Stimulated activated CD4-positive, alpha-beta T cell treated with anti-CD3 and anti-CD28 coated beads, Interleukin-12 subunit alpha, Interleukin-12 subunit beta, amount 100 ng/mL, for 48 hours (primary cell): ENCODE measurements at places on chromosomes 1 and 21.

DNA sequence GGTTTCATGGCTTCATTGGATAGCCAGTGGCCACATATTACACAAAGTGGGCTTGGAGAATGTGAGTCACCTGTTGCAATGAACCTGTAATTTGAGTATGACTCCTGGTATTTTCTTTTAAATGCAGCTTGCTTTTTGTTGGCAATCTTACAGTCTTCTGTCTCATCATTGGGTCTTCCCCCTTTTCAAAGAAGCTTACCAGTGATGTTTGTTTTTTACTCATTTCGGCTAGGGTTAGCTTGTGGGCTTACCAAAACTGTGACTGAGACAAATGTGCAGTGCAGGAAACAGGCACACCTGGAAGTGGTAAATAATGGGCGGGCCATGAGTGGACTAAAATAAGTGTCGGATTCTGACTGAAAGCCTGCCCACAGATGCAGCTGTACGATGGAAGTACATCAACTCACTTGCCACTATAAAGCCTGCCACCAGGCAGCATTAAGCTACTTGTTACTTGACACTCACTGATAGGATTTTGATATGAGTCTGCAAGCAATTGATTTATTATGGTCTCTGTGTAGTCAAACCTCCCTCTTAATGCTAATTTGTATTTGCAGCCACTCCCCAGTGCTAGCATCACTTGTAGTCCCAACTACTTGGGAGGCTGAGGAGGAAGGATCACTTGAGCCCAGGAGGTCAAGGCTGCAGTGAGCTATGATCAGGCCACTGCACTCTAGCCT, 4.2 kb downstream of the HHAT start:
- DNase-seq: peak; percentile 52

DNA sequence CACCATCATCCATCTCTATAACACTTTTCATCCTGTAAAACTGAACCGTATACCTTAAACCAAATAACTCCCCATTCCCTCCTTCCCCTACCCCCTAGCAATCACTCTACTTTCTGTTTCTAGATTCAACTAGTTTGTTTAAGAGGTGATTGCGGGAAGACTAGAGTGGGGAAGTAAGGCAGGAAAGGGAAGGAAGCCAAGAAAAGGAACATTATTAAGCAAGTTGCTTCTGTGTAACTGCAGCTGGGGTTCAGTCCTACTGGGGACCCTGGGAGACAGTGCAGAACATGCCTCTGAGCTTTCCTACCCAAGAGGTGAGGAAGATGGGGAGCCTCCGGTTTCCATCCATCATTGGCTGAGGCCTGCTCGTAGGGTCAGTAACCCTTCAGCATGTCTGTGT, 28.9 kb upstream of the H3-3A start:
- no peak for DNase-seq

DNA sequence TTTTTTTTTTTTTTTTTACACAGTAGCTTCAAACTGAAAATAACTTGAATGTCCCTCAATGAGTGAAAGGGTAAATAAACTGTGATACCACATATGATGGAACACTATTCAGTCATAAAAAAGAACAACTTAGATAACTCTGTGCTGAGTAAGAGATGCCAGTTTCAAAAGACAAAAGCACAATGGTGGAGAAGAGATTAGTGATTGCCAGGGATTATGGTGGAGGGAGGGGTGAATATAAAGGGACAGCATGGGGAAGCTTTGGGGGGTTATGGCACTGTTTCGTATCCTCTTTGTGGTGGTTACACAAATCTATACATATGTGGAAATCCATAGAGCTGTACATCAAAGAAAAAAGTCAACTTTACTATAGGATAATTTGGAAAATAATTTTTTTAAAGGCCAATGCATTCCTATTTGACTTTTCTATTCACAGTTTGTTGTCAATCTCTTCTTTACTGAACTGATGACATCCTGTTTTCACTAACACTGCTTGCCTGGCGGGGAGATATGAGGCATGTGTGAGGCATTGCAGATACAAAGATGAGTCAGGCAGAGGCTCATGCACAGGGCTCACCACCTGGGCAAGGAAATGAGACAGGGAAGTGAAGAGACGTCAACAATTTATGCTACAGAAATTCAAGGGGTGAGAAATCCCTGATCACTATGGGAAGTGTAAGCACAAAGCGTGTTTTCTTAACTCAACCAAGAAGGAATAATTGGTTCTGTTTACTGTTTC, 302.7 kb downstream of the DUSP10 start:
- DNase-seq: peak; percentile 62

GRCh38 chr1:235513495-235514366, 9.5 kb upstream of the B3GALNT2 start:
- no peak for DNase-seq

DNA sequence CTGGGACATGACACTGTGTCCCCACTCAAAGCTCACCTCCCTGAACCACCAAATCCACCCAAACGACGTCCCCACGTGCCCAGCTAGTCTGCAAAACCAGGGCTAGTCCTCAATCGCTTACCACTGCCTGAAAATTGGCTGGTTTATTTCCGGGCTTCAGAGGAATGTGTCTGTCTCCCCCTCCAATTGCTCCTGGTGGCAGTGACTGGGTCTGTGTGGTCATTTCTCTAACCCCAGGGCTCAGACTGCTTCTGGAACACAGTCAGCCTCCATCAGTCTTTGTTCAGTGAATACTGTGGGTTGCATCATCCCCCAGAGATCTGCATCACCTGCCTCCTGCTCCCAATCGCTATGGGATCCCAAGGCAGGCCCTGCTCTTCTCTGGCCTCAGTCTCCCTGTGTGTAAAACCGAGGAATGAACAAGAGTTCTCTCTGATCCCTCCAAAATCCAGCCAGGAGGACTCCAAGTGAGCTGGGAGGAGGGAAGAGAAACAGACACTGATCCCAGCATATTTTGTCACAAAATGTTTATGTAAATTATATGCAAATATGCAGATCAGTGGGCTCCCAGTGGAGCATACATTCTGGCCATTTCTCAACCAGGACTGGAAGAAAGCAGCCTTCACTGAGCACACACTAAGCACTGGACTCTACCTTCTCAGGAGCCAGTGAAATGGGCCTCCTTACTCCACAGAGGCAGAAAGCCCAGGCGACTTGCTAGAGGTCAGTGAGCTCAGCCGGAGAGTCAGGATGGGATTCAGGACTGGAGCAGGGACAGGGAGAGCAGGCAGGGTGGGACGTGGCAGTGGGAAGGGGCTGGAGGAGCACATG, 20.9 kb downstream of the SDC3 start:
- no peak for DNase-seq

DNA sequence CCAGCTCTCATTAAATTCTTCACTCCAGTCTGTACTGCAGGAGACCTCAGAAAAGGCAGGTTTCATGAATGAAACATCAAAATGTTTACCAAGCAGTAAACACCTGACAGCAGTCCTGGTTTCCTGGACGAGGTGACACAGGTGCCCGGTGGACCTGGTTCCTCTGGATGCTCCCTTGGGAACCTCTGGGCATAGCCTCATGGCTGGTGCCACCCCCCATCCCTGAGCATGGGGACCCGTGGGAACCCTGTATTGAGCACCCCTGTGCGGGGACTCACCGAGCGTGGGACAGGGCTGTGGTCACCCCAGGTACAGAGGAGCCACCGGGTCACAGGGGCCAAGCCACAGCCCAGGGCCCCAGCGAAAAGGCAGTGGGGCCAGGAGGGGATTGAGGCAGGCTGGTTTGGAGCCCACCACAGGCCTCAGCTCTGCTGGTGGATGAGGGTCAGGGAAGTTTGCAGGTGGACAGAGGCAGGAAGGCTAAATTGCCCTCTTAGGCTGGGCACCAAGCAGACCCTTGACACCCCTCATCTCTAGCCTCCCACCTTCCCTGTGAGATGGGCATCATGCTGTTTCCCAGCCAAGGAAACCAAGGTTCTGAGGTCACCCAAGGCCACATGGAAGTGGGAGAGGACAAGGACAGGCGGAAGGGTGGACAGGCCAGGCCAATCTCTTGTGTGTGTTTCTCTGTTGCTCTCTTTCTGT, 158.4 kb downstream of the PTPRU start:
- DNase-seq: no peak

DNA sequence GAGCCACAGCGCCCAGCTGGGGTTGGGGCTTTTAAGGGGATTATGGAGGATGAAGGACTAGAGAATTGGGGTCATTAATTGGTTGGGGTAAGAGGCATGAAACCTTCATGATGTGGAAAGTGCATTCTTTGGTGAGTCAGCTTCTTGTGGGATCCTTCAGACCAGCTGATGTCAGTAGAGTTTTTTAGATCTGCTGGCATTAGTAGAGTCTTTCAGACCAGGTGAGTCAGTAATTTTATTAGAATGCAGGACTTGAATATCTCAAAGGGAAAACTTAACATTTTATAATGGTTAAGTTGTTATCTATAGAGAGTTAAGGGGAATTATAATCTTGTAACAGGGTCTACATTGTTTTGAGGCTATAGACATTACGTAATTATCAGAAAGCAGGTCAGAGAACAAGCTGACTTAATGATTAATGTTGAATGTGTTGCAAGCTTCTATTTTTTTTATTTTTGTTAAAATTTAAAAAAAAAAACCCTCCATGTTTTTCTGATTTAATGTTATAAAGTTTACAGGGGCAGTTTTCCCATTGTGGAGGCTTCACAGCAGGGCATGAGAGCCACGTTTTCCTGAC, 160.9 kb upstream of the FMN2 start:
- no peak for DNase-seq

DNA sequence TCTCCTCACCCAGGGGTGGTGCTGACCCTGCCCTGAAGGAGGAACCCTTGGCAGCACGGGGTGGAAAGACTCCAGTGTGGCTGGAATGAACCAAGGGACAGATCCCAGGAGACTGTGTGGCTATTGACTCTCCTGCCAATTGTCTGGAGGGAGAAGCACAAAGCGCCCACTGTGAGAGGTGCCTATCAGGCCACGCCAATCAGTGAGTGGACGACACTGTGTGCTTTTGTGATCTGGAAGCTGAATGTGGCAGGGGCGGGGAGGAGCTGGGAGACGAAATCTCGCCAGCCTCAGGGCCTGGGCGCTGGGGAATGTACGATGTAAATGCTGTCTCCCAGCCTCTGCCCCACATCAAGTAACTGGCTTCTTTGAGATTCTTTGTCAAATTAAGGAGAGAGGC, 167.1 kb downstream of the ZBTB18 start:
- no peak for DNase-seq
